ENCODE measurements at places on chromosomes 7 and 10. TPM values are rescaled to one million over a fixed set of nuclear protein-coding genes. Genes with fewer than 3 reads are reported as not detected.

GRCh38 chr10:103842605-103843004, 12.8 kb downstream of the SH3PXD2A start:
- H3K36me3 ChIP-seq: no peaks in the 10 kb centered on the region
- no peak overlapping the region for H3K27ac ChIP-seq
- no peak for DNase-seq
- H3K4me3 ChIP-seq: no peak overlapping the region
- peaks cover 20% of the 10 kb centered on the region for H3K4me1 ChIP-seq

- H3K36me3 ChIP-seq: peaks cover 3% of the 10 kb centered on the region
- no peak overlapping the region for H3K4me3 ChIP-seq
- peaks cover 12% of the 10 kb centered on the region for H3K4me1 ChIP-seq
- no peak overlapping the region for H3K27ac ChIP-seq
- H3K27me3 ChIP-seq: peaks cover 3% of the 10 kb centered on the region
Observed at GRCh38 chr10:24715246-24715769, 8.4 kb downstream of the ARHGAP21 start.

HYAL4 gene
- not detected for total RNA-seq

- H3K36me3 ChIP-seq: no peaks in the 10 kb centered on the region
- H3K4me1 ChIP-seq: peaks cover 7% of the 10 kb centered on the region
Observed at GRCh38 chr10:31808258-31809218, 120.1 kb downstream of the ARHGAP12 start.

SUN3 gene
- not detected for total RNA-seq

FOXI2 gene
- not detected for total RNA-seq

- H3K4me3 ChIP-seq: no peak overlapping the region
- H3K36me3 ChIP-seq: no peaks in the 10 kb centered on the region
- DNase-seq: no peak
Observed at GRCh38 chr7:101330011-101330484, 8.4 kb upstream of the IFT22 start.

DNA sequence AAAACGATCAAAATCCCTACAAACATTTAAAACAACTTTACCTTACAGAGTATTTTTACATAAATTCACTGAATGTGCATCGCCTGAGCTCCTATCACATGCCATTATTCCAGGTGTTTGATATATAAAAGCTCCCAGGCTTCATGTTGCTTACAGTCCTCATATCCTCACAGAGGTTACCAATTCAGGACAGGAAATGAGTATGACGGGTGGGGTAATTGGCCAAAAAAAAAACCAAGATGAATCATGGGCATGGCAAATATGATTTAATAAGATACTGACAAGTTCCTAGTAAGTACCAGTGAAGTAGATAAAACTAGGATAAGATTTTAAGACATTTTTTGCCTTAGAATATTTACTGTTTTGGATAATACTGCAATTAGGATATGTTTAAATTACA, 135.8 kb downstream of the KMT2E start:
- H3K36me3 ChIP-seq: no peaks in the 10 kb centered on the region
- H3K27me3 ChIP-seq: no peaks in the 10 kb centered on the region
- no peak overlapping the region for H3K4me3 ChIP-seq
- no peak overlapping the region for H3K27ac ChIP-seq
- H3K4me1 ChIP-seq: peaks cover 3% of the 10 kb centered on the region

GRCh38 chr10:90583416-90583815, 274.4 kb downstream of the HTR7 start:
- H3K4me3 ChIP-seq: no peak overlapping the region
- H3K27ac ChIP-seq: no peak overlapping the region
- no peak for DNase-seq
- no peaks in the 10 kb centered on the region for H3K27me3 ChIP-seq
- no peaks in the 10 kb centered on the region for H3K4me1 ChIP-seq

DNA sequence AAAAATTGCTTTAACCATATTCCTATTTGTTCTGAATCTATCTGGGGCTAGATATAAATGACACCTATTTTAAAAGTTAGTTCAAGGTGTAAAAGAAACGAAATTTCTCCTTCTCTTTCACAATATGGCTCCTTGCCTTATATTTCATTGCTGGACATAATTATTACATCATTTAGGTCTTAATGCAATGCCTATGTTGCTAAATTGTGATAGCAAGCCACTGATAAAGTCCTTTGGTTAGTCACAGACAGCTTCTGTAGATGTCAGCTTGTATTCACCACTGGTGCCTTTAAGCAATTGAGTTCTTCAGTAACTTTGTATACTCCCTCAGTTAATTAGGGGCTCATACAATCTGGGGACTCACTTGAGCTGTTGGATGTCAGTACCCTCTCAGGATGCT, 1236.6 kb downstream of the GATA3 start:
- DNase-seq: no peak
- H3K4me1 ChIP-seq: peaks cover 18% of the 10 kb centered on the region
- no peak overlapping the region for H3K27ac ChIP-seq

DNA sequence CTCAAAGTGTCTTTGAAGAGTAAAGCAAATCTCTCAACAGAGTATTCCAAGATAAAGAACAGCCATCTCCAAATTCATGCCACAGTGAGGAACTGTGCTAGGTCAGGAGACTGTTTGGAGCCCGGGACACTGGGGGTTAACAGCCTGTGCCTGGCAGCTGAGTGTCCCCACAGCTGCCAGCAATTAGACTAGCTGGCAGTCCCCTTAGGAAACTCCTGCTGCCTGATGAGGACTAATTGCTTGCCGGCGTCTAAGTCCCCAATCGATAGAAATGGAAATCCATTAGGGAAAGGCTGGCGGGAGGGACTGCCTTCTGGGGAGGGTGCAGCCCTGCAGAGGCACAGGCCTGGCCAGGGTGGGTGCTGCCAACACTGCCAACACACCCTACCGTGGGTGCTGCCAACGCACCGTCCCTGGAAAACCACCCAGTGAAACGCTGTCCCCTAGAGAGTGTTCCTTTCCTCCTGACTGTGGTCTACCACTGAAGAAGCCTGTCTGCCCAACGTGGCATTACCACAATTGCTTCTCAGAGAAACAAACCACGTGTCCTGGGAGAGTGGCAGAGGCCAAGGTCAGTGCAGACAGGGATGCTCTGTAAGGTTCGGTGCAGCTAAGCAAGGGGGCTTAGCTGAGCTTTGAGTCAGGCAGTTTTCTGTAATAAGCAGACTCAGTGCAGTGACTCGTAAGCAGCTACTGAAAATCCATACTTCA, 60.8 kb downstream of the XRCC2 start:
- no peaks in the 10 kb centered on the region for H3K4me1 ChIP-seq
- no peak overlapping the region for H3K27ac ChIP-seq
- no peak overlapping the region for H3K4me3 ChIP-seq
- DNase-seq: no peak

TMEM72 gene
- total RNA-seq: not detected

DNA sequence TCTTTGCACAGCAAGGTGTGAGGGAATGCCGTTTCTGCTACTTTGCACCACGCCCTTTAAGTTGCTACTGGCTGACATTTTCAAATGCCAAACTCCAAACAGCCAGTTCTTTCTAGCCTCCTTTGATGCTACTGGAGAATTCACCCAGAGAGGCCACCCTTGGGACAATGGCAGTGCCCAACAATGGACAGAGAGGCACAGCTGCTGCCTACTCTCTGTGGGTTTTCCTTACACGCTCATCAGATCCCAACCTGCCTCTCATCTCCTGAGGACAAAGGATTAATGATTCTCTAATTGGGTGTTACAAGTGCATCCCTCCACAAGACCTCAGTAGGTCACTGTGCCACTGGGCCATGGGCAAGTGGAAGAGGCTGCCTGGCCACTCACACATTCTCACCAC, 105.8 kb downstream of the COBL start:
- no peaks in the 10 kb centered on the region for H3K27me3 ChIP-seq
- H3K4me3 ChIP-seq: no peak overlapping the region
- H3K36me3 ChIP-seq: no peaks in the 10 kb centered on the region
- no peak overlapping the region for H3K27ac ChIP-seq
- peaks cover 4% of the 10 kb centered on the region for H3K4me1 ChIP-seq
- DNase-seq: no peak

GRCh38 chr10:667602-668143, 21.8 kb downstream of the DIP2C start:
- no peaks in the 10 kb centered on the region for H3K27me3 ChIP-seq
- no peak overlapping the region for H3K4me3 ChIP-seq
- H3K4me1 ChIP-seq: no peaks in the 10 kb centered on the region
- H3K27ac ChIP-seq: no peak overlapping the region
- no peak for DNase-seq

HTR5A gene
- total RNA-seq: not detected

UCN3 gene
- total RNA-seq: not detected

DNA sequence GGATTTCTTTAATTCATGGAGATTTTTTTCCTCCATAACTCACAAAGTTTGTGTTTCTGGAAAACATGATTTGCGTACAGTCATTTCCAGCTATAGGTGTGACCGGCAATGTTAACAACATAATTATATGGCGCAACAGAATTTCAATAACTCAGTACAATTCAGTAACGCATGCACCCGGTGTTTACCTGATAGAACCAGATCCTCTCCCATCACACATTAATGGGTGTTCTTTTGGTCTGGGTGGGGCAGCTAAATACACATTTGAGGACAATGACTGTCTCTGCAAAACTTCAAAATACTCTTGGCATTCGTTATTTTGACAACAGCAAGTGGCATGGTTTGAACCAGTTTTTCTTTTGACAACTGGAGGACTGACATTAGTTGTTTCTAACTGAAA, 102.3 kb downstream of the KLF6 start:
- no peak overlapping the region for H3K4me3 ChIP-seq
- no peak overlapping the region for H3K27ac ChIP-seq
- DNase-seq: no peak
- no peaks in the 10 kb centered on the region for H3K27me3 ChIP-seq
- peaks cover 1% of the 10 kb centered on the region for H3K4me1 ChIP-seq

DNA sequence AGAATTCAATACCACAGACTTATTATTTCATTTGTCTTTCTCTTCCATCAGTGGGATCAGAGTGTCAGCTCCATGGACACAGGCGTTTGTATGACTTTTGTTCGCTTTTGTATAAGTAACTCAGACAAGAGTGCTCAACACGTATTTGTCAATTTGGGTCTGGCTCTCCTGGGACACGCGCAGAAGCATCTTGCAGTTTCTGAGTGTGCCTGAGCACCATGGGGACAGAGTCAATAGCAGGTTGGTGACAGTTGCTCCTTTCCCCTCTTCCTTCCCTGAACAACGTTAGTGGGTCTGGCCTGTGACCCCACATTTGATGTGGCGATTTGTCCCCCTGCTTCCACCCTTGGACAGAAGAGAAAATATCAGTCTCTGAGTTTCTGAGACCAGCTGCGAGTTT, 120.4 kb upstream of the SDK1 start:
- H3K27me3 ChIP-seq: peaks cover 12% of the 10 kb centered on the region
- H3K4me3 ChIP-seq: no peak overlapping the region
- H3K36me3 ChIP-seq: no peaks in the 10 kb centered on the region
- H3K4me1 ChIP-seq: no peaks in the 10 kb centered on the region
- no peak for DNase-seq

DNA sequence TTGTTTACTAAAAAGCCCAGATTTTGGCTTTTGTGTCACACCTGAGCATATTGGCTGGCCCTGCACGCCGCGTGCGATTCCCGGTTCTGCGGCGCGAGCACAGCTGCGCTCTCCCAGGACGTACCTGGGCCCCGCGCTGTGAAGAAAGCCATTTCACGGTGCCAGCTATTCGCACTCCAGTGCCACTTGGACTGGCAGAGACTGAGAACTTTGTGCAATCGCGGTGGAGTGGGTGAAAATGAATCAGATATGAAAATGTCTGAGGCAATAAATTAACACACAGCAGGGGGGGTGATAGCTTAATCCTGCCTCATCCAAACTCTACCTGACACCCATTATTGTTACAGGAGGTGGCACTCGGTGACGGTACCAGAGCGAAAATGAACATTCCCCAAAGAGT, 330.1 kb upstream of the MGMT start:
- H3K4me1 ChIP-seq: peaks cover 8% of the 10 kb centered on the region

GRCh38 chr7:53521638-53522184, 486.3 kb downstream of the POM121L12 start:
- no peak for DNase-seq
- H3K36me3 ChIP-seq: no peaks in the 10 kb centered on the region
- no peak overlapping the region for H3K4me3 ChIP-seq

IPMK gene
- 5.8 TPM for total RNA-seq

IKZF5 gene
- total RNA-seq: 12.1 TPM

GRCh38 chr10:23585666-23586065, 146.8 kb downstream of the OTUD1 start:
- H3K27ac ChIP-seq: no peak overlapping the region
- no peaks in the 10 kb centered on the region for H3K36me3 ChIP-seq
- no peak overlapping the region for H3K4me3 ChIP-seq
- no peaks in the 10 kb centered on the region for H3K27me3 ChIP-seq

DNA sequence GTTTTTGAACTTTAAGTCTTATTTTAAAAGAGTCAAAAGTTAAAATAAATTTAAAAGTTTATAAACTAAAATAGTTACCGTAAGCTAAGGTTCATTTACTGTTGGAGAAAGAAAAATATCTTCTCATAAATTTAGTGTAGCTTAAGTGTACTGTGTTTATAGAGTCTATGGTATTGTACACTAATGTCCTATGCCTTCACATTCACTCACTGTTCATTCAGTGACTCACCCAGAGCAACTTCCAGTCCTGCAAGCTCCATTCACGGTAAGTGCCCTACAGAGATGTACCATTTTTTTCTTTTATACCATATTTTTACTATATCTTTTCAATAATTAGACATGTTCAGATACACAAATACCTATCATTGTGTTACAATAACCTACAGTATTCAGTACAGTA, 97.6 kb downstream of the PTN start:
- no peaks in the 10 kb centered on the region for H3K27me3 ChIP-seq
- DNase-seq: no peak
- H3K4me1 ChIP-seq: no peaks in the 10 kb centered on the region
- no peak overlapping the region for H3K27ac ChIP-seq
